Lung (tissue), 17 donors: ENCODE measurements at places on chromosomes 4 and X. TPM values are rescaled to one million over a fixed set of nuclear protein-coding genes. Genes with fewer than 3 reads are reported as not detected.

The SH3BP2 gene
- polyA plus RNA-seq = 62.9 TPM

The SOWAHD gene
- 3.0 TPM for polyA plus RNA-seq

The CDKL2 gene
- polyA plus RNA-seq = 3.2 TPM

The TACR3 gene
- 0.01 TPM for polyA plus RNA-seq
